ENCODE measurements at places on chromosomes 7 and 10.

- no peak for DNase-seq
These were observed 396.8 kb upstream of the LRGUK start for GRCh38 chr7:133730360-133730759.

- no peak for DNase-seq
These were observed 470.7 kb upstream of the MKI67 start for GRCh38 chr10:128596906-128597305.

GRCh38 chr7:95476904-95477594 lies 8.7 kb upstream of the ASB4 start:
- DNase-seq, result peak; percentile 70

DNA sequence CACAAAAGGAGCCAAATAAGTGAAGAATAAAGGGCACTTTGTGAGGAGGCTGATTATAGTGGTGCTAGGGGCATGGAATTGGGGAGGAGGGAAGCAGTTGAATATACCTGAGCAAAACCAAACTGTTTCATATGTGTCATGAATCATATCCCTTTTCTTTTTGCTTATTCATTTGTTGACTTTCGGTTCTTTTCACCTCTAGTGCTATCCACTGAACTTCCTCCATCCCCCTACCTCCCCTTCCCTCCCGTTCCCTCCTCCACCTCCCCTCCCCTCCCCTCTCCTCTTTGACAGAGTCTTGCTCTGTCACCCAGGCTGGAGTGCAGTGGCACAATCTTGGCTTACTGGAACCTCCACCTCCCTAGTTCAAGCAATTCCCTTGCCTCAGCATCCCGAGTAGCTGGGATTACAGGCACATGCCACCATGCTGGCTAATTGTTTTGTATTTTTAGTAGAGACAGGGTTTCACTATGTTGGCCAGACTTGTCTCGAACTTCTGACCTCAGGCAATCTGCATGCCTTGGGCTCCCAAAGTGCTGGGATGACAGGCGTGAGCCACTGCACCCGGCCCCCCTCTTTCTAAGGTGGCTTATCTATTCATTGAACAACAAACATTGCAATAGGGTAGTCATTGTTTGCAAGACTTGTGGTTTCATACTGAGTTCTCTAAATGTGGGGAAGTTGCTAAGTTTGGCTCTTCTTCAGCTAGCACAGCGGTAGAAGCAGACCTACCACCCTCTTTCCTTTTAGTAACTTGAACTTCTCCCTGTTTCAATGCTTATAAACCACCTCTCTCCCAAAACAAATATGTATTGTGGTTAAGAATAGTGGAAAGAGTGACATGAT lies 150.4 kb upstream of the PRPS1L1 start:
- no peak for DNase-seq

GRCh38 chr10:42996588-42996987 lies 80.3 kb upstream of the RET start:
- DNase-seq, result no peak

DNA sequence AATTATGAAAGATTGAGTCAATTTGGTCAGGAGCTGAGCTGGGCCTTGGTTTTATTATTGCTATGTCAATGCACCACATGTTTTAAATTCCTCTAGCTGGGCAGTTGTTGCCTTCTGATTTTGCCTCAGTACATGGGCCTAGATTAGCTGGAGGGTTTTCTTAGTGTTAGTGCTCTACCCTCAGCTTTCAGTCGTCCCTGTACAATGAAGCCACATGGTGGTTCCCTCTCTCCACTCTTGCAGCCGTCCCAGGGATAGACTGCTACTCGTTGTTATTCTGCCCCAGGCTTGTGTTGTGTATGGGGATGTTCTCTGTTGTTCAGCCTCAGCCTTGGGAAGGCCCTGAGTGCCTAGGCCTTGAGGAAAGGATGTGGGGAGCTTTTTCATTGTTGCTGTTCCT lies 37.0 kb downstream of the NHLRC2 start:
- no peak for DNase-seq

GRCh38 chr10:17951868-17952371 lies at the start of gene SLC39A12:
SLC39A12 (plus strand) TSS chr10:17951918; CDS start chr10:17953277, 1,359 bp downstream.
- no peak for DNase-seq

DNA sequence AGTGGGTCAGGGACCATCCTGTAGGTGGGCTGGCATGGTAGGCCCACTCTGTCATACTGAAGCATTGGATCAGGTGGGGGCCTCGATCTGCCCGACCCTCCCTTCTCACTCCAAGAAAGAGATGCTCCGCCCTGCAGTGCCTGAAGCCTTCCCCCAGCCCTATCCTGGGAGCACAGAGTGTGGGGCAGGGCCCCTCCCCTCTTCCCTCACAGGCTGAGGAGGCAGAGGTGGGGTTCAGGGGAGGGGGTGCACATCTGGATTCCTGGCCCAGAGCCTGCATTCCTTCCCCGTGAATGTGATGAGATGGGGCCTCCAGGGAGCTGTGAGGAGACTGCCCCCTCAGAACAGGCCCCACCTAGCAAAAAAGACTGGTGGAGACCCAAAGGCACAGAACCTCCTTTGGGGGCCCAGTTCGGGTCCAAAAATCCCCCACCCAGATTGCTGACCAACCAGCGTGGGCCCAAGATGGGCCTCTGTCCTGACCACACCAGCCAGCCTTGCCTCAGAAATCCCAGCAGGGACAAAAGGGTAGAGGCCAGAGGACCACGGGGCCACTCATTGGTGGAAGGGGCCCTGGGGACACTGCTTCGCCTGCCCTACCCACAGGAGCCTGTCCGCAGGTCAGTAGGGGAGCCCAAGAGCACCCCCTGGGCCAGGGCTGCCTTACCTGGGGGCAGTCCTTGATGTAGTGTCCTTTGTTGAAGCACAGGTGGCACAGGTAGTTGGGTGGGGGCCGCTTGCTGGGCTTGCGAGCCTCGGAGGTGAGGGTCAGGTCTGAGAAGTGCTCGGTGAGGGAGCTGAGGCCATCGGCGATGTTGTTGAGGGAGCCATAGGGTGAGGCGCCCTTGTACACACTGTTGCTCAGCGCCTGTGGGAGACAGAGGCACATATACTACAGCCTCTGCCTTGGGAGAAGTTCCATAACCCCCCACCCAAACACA lies 13.3 kb downstream of the ZCCHC24 start:
- DNase-seq, result no peak

DNA sequence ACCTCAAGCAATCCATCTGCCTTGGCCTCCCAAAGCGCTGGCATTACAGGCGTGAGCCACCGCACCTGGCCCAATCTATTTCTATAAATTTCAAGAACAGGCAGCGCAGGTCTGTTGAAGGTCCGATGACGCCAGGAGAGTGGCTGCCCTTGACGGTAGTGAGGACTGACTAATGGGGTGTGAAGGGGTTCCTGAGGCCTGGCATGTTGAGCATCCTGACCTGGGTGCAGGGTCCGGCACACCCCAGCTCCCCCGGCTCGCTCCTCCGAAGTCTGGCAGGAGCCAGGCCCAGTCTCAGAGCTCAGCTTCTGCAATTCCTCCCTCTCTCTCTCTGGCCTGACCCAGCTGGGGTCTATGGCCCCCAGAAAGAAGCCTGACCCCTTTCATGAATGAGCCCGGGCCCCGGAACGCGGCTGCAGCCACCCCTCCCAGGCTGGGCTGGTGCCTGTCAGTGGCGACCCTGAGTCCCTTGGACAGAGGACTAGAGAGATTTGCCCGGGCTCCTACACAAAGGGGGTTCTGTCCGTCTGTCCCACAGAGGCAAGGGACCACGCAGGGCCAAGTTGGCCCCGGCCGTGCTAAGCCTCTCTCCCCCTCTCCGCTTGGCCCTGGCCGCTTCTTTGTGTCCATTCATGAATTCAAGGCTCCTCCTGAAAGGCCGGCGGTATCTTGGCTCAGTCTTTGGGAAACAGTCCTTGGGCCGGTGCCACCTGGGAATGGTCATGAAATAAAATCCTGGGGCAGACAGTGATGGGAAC lies 18.8 kb downstream of the MMD2 start:
- no peak for DNase-seq

- DNase-seq, result no peak
These were observed 90.2 kb downstream of the DLG5 start for GRCh38 chr10:77836299-77836820.

DNA sequence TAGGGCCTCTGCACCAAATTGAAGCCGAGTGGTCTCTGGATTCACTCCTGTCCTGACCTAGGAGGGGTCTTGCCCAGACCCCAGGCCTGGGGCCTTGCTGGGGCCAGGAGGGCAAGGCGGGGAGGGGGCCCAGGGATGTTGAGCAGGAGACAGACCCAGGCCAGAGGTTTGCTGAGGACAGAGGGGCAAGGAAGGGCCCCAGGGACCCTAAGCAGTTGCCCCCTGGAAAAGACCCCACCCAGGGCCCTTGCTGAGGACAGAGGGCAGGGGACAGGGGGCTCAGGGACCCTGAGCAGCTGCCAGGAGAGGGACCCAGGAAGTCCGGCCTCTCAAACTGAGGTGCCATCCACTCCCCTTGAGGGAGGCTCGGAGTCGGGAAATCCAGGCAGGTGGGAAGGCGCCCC lies 32.7 kb downstream of the FOXL3 start:
- DNase-seq, result no peak

- no peak for DNase-seq
These were observed 76.7 kb upstream of the ANLN start for GRCh38 chr7:36312915-36313334.

GRCh38 chr10:123038782-123039631 lies 30.2 kb downstream of the ACADSB start:
- no peak for DNase-seq

- peak; percentile 83 for DNase-seq
These were observed 609 bp downstream of the SGPL1 start for GRCh38 chr10:70816220-70816894.

GRCh38 chr10:59625721-59626522 lies 83.7 kb downstream of the SLC16A9 start:
- peak; percentile 89 for DNase-seq

- peak; percentile 35 for DNase-seq
These were observed 18.3 kb upstream of the HBP1 start for GRCh38 chr7:107150375-107151073.

GRCh38 chr7:25091779-25092178 lies 33.3 kb downstream of the CYCS start:
- DNase-seq, result no peak

- no peak for DNase-seq
These were observed 20.0 kb downstream of the COPG2 start for GRCh38 chr7:130648580-130648979.

GRCh38 chr7:133934977-133935330 lies 192.2 kb upstream of the LRGUK start:
- no peak for DNase-seq

GRCh38 chr7:139172775-139173174 lies 58.3 kb upstream of the UBN2 start:
- no peak for DNase-seq

DNA sequence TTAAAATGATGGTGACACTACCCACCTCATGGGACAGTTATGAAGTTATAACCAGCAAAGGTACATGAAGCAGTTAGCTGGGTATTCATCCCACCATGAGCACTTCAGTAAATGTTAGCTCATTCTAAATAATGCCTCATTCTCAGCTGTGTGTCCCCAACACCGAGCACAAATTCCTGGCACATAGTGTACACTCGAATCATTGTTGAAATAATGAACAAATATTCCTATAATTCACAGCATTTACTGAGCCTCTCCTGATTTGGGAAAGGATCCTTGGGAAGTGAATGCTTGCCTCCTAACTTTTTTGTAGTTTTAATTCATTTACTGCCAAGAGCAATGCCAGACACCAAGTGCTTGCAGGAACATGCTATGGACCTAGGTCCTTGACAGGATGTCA lies 235.2 kb downstream of the DGKI start:
- no peak for DNase-seq

- DNase-seq, result no peak
These were observed 157.1 kb downstream of the ZEB1 start for GRCh38 chr10:31476088-31476487.

- DNase-seq, result peak; percentile 13
These were observed 481.4 kb downstream of the GALNT17 start for GRCh38 chr7:71613313-71613712.

DNA sequence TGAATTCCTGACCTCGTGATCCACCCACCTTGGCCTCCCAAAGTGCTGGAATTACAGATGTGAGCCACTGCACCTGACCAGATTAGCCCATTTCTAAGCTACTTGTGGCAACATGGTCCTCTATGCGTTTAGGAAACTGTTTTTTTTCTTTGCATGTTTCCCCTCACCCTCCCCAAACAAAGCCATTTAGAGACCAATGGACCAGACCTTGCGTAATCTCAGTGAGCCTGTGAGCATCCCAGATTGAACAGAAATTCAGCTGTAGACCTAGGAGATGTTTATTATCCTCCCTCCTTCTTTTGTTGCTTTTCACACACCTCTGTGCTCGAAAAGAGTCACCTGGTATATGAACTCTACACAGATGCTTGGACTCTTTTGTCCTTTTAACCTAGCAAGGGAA lies 28.5 kb upstream of the CAMK1D start:
- no peak for DNase-seq

DNA sequence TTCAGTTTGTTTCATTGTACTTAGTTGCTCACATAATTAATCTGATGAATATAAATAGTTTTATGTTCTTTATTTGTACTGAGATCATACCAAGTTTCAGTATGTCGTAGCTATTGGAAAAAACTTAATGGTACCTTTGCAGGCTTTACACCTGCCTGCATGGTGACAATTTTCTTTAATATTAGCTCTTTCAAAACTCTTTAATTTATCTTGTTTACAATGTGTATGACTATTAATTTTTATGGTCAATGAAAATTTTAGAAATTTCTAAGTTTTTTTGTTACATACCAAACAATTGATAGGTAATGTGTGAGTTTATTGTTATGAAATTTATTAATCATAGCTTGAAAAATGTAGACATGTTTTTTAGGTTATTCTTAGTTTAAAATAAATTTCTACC lies 4.0 kb downstream of the DYNC2I1 start:
- no peak for DNase-seq

GRCh38 chr10:78124167-78124566 lies 90.5 kb downstream of the RPS24 start:
- DNase-seq, result no peak

GRCh38 chr10:44355630-44356029 lies 29.3 kb downstream of the CXCL12 start:
- no peak for DNase-seq

DNA sequence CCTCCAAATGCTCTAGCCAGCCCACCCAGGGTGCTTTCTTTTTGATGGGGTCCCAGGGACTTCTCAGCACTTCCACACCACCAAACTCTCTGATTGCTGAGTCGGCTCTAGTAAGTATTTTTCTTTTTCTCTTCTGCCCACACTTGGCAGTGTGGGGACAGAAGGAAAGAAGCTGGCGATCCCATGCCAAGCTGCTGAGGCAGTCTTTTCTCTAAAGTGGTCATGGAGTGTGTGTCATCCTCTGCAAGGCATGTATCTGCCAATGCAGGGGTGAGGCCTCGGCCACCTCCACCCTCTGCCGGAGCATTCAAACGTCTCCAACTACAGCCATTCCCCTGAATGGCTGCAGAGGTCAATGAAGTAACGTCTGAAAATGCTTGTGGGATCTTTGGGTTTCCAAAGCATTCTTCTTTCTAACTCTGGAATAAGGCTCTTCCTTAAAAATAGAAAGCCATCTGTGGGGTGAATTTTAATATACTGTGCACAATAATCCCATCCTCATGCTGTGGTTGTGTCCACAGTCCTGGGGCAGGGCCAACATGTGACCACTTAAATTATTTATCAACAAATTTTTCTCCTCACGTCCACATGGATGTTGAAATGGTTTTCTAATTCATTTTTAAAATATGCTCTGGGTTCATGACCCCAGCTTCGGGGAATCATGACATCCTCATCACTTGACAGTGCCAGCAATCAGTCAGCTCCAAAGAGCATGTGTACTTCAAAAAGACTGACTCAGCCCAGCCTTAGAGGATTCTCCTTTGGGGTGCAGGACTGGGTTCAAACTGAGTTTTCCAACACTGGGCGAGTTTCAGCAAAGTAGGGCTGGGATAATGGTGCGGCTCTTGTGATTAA lies 171.3 kb upstream of the ITGB1 start:
- peak; percentile 30 for DNase-seq

- DNase-seq, result no peak
These were observed 387.8 kb downstream of the BBS9 start for GRCh38 chr7:33517191-33517590.
